ENCODE measurements at places on chromosomes 12 and 14.

DNA sequence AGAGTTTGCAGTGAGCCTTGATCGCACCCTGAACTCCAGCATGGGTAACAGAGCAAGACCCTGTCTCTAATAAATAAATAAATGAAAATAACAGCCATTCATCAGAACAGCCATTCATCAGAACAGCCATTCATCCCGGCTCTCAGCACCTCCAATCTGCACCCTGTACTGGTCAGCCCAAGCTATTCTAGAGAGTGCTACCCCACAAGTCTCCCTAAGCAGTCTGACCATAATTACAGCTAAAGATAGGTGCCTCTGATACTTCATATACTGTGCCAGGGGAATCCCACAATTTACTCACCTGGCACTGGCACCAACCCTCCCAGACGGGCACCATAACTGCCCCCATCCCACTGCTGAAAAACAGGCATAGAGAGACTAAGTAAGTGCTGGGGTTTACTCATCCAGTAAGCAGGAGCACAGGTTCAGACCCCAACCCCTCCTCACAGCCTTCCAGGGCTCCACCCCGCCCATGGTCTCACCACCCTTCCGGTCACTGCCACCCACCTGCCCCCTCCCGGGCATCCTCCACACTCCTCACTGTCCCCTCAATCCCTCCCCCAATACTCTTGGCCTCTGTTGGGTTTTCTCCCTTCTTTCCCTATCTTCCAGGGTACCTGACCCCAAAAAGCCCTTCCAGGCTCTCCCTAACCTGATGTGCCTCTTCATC is 15.2 kb upstream of the EIF5 start:
- DNase-seq: no peak

DNA sequence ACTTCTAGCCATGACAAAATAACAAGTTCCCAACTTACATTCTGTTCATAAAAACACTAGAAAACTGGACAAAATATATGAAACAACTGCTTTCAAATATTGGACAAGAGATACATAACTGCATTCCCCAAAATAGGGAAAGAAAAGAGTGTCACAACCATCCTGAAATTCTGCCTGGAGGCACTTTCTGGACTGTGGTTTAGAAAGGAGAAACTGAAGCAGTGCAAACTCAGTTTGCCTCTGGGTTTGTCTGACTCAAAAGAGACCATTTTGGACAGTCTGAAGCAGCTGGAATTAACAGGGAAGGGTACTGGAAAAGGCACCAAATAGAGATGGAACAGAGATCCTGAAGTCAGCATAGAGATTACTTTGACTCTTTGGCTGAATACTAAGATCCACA is 11.3 kb upstream of the SYT1 start:
- no peak for DNase-seq

DNA sequence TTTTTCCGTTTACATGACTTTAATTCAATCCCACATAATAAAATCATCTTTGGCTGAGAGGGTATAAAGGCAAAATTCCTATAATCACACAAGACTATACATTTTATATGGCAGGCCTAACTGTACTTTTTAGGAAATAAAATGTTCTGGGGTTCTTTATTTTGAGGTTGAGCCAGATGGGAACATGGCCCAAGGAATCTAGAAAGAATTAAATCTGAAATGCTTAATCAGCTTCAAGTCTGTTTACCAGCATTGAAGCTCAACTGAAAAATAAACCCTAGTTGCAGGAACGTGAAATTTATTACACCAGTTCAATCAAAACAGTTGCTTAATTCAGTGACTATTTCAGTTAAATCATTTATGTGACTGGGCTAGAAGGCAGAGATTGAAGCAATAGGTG is 191.0 kb upstream of the BTG1 start:
- no peak for DNase-seq

GRCh38 chr12:60997869-60998378 is 1262.3 kb upstream of the USP15 start:
- no peak for DNase-seq

GRCh38 chr12:53267306-53267998 is 647 bp upstream of the ESPL1 start:
- DNase-seq: no peak

GRCh38 chr12:99695050-99695449 is 47.5 kb downstream of the GARIN6 start:
- DNase-seq: no peak

DNA sequence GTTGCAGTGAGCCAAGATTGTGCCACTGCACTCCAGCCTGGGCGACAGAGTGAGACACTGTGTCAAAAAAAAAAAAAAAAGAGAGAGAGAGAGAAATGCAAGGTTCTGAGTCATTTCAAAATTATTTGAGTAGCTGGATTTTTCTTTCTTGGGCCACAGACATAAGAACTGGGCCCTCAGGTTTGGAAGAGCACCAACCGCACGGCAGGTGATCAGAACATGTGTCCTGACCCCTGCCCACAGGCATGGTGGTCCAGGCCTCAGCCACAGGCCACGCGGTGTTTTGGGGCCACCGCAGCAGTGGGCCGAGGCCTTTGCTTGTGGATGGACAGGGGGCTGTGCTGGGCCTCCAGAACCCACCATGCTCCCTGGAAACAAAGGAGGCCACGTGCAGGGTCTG is 126.7 kb downstream of the CALM1 start:
- no peak for DNase-seq

DNA sequence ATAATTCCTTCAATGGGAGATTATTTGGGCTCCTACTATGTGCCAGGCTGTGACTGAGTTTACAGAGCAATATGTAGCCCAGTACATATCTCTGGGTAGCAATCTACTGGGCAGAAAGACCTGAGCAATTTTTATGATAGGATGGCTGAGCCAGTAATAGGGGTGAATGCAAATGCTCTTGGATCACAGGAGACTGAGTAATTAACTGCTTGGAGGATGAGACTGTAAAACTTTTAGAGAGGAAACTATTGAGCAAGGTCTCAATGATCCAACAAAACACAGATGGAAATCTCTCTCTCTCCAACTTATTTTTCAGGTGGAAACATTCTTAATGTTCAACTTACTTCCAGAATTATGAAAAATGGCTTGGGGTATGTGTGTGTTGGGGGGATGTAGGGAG is 402.2 kb downstream of the AEBP2 start:
- DNase-seq: no peak

GRCh38 chr14:104545151-104545941 is 34.2 kb upstream of the C14orf180 start:
- no peak for DNase-seq

- no peak for DNase-seq
These were observed 15.7 kb upstream of the FIGNL2 start for GRCh38 chr12:51863933-51864832.

GRCh38 chr14:72023128-72024042 is 91.2 kb downstream of the RGS6 start:
- no peak for DNase-seq

- no peak for DNase-seq
These were observed 279.4 kb downstream of the FOXN3 start for GRCh38 chr14:89137526-89138163.

- no peak for DNase-seq
These were observed 4.7 kb upstream of the GPATCH2L start for GRCh38 chr14:76146976-76147375.

GRCh38 chr12:107983756-107984472 is 145.2 kb upstream of the WSCD2 start:
- DNase-seq: no peak

GRCh38 chr14:56899829-56900228 is 89.5 kb upstream of the OTX2 start:
- DNase-seq: no peak

- no peak for DNase-seq
These were observed 4.5 kb downstream of the LHX5 start for GRCh38 chr12:113467142-113467501.

DNA sequence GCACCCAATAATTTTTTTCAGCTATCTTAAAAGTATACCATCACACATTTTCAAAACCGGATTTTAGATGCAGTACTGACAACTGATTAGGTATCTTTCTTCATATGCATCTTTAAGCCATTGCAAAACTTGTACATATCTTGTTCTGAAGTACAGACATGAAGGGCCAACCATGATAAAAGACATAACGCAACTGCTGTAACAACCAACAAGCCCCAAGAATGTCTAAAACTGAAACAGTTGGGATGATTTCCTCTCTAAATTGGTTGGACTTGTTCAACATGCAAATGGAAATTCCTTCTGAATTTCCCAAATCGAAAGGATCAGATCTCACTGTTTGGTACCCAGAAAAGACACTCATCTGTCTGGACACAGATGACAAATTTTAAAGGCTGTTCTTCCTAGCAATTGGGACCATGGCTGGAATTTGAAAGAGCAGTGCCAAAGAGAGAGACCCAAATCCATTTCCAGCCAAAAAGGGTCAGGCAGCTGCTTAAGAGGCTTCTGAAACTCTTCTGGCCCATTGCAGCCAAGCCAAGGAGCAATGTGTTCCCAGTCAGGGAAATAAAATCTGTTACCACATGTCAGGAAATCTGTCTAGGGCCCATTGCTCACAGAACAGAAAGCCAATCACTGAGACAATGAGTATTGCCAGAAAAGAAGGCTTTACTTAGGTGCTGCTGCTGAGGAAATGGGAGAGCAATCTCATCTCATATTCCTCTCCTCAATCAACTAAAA is 1122.4 kb upstream of the USP15 start:
- DNase-seq: no peak

GRCh38 chr12:130280231-130280630 is 57.5 kb upstream of the PIWIL1 start:
- peak; percentile 4 for DNase-seq

DNA sequence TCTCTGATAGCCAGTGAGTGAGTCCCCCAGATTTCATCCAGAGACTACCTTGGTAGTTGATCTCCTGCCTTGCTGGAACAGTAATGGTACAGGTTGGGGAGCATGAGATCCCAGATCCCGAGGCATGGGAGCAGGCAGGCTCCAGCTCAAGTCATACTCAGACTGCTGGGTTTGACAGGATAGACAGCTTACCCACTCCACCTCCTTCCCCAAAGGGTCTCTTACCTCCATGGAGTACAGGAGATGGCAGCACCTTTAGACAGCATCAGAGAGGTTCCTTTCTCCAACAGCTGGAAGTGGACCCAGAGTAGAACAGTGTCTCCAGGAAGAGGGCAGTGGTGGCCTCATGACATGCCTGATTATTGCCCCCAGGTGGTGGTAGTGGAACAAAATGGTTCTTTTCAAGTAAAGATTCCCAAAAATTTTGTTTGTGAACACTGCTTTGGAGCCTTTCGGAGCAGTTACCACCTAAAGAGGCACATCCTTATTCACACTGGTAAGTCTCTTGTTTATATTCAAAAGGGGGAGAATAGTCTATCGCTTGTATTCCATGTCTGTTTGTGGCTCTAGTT is 4.9 kb upstream of the CSAD start:
- DNase-seq: no peak

- no peak for DNase-seq
These were observed 369.2 kb downstream of the CCER1 start for GRCh38 chr12:90585640-90586304.

GRCh38 chr14:53002576-53002975 is 51.7 kb upstream of the FERMT2 start:
- no peak for DNase-seq

DNA sequence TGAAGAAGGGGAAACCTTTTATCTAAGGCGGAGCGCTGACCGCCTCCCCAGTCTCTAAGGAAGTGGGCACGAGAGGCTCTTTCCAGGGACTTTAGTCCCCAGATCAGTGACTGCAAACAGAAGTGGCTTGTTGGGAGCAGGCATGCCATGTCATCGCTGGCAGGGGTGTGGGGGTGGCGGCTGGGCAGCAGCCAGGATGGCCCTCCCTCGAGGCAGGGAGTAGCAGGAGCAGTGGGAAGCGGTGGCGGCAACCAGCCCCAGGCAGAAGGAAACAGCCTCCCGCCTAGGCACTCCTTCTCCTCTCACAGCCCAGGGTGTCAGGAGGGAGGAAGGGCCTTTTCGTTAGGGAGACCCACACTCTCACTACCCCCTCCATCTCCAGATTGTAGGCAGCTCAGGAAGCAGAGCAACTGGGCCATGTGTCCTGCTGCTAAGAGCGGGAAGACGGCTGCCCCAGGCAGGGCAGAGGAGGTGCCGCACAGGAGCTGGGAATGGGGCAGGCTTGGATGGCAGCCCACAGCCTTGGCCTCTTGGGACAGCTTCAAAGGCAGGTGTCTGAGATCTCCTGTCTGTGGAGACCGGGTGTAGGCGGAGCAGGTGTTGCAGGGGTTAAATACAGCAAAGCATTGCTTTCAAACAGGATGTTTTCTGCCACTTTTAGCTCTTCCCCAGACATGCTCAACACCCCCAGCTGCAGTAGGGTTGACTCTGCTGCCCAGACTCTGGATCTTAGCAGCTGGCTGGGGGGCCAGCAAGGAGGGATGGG is 21.8 kb downstream of the VDR start:
- peak; percentile 45 for DNase-seq

DNA sequence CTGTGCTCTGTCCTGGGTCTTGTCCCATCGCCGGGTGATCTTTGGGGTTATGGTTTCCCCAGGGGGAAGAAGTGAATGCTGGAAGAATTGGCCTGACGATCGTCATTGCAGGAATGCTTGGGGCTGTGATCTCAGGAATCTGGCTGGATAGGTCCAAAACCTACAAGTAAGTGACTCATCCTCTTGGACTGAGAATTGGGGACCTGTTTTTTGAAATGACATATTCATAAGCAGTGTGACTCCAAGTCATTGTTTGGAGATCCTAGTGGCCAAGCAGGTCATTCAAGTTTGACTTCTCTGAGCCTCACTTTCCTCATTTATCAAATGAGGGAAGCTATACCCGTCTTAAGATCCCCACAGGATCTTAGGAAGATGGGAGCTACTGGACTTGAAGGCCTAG is 25.8 kb downstream of the ERG28 start:
- no peak for DNase-seq

GRCh38 chr14:94850309-94851211 is 80.6 kb upstream of the GSC start:
- DNase-seq: no peak

DNA sequence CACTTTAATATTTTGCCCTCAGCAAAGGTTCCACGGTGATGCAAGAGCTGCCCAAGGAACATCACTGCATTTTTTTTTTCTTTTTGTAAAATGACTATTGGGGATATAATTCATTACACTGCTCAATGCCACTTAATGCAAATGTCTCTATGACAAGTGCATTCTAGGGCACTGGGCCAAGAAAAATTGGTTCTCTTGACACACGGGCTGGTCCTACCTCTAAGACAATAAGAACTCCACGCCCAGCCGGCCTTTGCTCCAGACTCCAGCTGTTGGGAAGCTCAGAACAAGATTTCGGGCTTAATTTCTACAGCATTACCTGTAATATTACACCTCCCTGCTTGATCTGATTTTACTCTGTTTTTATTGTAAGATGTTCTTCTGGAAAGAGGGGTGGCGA is 48.8 kb upstream of the VRK1 start:
- DNase-seq: no peak

GRCh38 chr14:23562822-23563472 is 4.6 kb downstream of the AP1G2 start:
- peak; percentile 80 for DNase-seq

- DNase-seq: no peak
These were observed 17.7 kb downstream of the AHSA1 start for GRCh38 chr14:77475432-77476115.

- DNase-seq: no peak
These were observed 746.5 kb upstream of the FOXG1 start for GRCh38 chr14:28020112-28020511.

DNA sequence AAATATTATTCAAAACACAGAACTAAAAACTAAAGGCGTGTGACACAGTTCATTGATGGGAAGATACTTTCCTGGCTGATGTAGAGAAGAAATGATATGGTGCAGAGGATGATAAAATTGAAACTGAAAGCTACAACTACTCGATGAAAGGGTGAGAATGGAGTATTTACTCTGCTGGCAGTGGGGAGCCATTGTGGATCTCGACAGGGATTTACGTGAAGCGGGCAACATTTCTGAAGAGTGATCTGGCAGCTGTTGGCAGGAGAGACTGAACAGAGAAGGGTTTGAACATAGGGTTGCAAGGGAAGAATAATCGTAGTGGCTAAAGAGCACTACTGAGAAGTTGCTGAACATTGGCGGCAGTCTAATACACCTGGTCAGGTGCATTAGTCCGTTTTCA is 464.9 kb downstream of the PDZRN4 start:
- DNase-seq: no peak

Data from CD4-positive, alpha-beta T cell (primary cell).